GM19239 (cell line): ENCODE measurements at places on chromosomes 2 and 18.

GRCh38 chr2:158677542-158677941, 117.6 kb upstream of the DAPL1 start:
- no peak for DNase-seq

DNA sequence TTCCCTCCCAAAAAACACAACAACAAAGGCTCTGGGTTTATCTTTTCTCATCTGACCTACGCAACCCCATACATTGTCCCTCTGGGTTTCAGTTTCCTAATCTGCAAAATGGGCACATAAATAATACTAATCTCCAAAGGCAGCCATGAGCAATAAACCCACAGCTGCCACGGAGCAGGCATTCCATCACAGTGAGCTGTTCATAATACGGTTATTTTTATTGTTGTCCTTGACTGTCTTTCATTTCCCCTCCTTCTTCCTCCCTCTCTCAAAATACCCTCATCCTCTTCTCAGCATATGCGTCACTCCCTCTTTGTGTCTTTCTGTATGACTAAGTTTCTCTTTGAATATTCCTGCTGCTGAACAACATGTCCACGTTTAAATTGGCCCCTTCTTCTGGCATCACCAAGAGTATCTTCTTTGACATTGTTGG, 129.8 kb upstream of the CAB39 start:
- DNase-seq: no peak

- DNase-seq: no peak
Measured at GRCh38 chr18:51813740-51814139, 526.3 kb upstream of the DCC start.

DNA sequence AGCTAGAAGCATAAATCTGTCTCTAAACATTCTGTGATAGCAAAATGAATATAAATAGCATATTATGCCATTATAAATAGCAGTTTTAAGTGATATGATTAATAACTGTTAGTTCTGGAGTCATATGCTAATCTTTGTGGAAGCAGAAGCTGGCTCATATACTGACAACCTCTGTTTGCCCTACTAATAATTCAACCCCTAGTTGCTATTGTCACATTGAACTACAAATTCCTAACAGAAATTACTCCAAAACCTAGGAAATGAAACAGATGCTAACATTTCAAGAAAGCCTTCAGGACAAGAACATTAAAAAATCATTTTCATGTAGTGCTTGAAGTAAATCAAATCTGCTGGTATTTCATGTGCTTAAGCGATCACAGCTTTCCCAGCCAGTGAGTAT, 28.2 kb downstream of the CALCRL start:
- no peak for DNase-seq

DNA sequence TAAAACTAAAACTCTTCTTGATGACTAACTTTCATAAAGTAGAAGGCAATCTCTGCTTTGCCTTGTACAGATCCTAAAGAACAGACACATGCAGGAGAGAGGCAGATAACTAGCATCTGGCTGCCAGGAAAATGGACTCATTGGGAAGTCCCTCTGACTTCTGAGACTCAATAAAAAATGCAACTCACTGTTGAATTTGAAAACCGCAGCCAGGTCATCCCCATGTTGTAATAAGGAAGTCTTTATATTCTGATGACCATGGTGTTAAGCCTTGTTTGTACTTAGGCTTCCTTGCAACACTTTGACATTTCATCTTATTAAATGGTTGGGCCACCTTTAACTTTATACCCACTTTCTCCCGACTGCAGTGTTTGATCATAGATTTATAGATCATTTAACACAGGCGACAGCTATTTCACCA, 375.1 kb upstream of the KCNH7 start:
- no peak for DNase-seq

GRCh38 chr18:54949588-54949987, 9.7 kb downstream of the CCDC68 start:
- DNase-seq: no peak

DNA sequence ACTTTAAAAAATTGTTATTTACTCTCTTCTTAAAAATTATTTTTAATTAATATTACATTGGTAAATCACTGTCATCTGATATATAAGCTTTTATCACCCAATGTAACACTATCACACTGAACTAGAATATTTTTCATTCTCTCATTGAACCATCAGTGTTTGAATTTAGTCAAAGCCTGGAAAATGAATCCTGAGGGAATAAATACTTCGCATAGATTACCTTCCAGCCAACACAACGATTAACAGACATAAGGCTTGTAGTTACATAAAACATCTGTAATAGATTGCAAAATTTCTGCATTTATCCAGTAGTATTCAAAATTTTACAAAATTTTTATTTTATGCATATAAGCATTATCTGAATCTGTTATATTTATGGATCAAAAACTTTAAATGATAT, 314.9 kb downstream of the ERBB4 start:
- DNase-seq: no peak

GRCh38 chr2:28618221-28619141, 122.6 kb downstream of the PLB1 start:
- DNase-seq: no peak

DNA sequence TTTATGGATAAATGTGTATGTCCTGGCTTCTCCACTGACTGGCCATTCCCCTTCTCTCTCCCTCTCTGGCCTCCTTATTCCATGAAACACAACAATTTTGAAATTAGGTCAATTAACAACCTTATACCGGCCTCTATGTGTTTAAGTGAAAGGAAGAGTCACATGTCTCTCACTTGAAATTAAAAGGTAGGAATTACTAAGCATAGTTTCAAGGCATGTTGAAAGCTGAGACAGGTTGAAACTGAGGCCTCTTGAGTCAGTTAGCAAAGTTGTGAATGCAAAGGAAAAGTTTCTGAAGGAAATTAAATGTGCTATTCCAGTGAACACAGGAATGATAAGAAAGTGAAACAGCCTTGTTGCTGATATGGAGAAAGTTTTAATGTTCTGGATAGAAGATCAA, 69.7 kb downstream of the ADAM23 start:
- DNase-seq: no peak

DNA sequence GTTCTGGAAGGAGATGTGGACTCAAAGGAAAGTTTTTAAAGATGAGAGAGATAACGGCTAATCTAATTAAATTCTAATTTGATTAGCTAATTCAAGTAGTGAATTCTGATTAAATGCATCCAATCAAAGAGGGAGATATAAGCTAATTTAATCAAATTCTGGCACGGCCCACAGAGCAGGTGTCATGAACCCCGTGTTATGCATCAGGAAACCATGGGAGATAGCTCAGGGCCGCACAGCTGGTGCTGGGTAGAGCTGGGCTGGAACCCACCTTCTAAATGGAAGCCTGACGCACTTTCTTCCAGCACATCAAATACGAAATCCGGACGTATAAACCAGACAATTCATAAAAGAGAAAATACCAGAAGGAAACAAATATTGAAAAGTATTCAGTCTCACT, 57.2 kb downstream of the GREB1 start:
- DNase-seq: no peak

- no peak for DNase-seq
Measured at GRCh38 chr18:9817286-9817685, 68.5 kb upstream of the TXNDC2 start.

GRCh38 chr2:222433332-222434173, 9.2 kb downstream of the SGPP2 start:
- no peak for DNase-seq

GRCh38 chr18:56323673-56324072, 314.7 kb downstream of the TXNL1 start:
- no peak for DNase-seq

GRCh38 chr18:10131460-10132395, 217.9 kb downstream of the VAPA start:
- DNase-seq: no peak

GRCh38 chr2:38750011-38750890, 910 bp downstream of the SRSF7 start:
- DNase-seq: no peak

- no peak for DNase-seq
Measured at GRCh38 chr2:237661799-237662328, 34.5 kb downstream of the LRRFIP1 start.

- DNase-seq: no peak
Measured at GRCh38 chr2:211129798-211130197, 573.4 kb downstream of the CPS1 start.

DNA sequence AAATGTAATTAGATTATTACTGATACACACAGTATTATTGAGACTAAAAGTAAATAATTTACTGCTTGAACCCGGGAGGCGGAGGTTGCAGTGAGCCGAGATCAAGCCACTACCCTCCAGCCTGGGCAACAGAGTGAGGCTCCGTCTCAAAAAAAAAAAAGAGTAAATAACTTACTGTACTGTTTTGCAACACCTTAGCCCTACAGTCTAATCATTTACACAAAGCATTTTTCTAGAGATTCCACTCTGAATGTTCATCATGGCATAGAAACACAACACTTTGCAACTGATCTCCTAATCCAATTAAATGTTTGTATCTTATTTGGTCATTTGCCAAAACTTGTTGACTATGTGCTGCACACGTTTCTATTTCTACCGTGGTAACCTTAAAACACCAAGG, 23.4 kb upstream of the RMP24 start:
- no peak for DNase-seq

DNA sequence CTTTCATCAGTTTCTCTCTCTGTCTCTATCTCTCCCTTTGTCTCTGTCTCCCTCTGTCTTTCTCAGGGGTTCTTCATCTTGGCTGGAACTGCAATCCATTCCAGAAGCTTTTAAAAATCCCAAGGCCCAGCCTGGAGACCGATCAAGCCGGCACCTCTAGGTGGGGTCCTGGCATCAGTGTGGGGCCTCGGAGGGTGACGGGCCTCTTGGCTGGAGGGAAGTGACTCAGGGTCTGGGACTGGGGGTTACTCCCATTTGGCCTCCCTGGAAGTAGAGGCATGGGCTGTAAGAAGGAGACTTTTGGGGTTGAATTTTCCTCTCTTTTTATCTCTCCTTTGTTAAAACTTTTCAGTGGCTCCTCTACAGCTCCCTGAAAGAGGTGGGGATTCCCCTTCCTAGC, 52.8 kb upstream of the OTOF start:
- no peak for DNase-seq

GRCh38 chr2:88090446-88091283, 23.0 kb downstream of the SMYD1 start:
- DNase-seq: no peak

DNA sequence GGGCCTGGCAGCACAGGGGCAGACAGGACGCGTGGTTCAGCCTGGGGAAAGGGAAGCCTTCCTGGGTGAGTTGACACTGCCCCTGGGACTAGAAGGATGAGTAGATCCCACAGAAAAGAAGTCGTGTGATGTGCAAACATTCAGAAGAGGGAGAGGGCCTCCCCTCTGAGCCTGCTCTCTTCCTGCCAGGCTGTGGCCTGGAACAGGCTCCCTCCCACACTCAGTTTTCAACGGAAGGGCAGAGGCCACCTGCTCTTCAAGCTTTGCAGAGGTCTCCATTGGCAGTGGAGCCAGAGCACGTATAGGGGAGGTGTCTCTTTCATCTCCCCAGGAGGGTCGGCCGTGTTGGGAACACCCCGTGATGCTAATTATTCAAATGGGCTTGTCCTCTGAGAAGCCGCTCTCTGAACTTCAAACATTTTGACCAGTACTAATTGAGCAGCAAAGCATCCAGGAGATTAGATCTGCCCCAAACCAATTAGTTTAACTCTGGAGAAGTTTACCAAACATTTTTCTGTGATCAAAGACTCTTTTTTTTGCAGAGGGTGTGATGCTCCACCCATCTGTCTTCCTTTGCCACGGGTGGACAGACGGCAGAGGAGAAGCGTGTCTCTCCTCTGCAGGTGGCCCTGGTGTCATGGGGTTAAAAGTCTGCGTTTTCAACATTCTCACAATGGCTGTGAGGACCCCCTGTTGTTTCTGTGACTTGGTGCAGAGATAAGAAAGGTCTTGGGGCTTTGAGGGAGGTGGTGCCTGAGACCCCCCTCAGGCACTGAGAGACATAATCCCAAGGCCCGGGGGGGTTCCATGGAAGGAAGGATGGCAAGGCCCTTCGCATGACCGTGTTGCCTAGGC, 29.5 kb upstream of the ODC1 start:
- DNase-seq: no peak

- DNase-seq: no peak
Measured at GRCh38 chr2:234191819-234192407, 141.4 kb downstream of the SPP2 start.

- DNase-seq: no peak
Measured at GRCh38 chr2:30226144-30227032, 4.9 kb upstream of the LBH start.

- no peak for DNase-seq
Measured at GRCh38 chr18:76497021-76497420, 2.0 kb upstream of the ZNF516 start.

- no peak for DNase-seq
Measured at GRCh38 chr2:1269812-1270211, 143.5 kb upstream of the TPO start.

- DNase-seq: no peak
Measured at GRCh38 chr2:236753606-236754270, 184.1 kb downstream of the ACKR3 start.

DNA sequence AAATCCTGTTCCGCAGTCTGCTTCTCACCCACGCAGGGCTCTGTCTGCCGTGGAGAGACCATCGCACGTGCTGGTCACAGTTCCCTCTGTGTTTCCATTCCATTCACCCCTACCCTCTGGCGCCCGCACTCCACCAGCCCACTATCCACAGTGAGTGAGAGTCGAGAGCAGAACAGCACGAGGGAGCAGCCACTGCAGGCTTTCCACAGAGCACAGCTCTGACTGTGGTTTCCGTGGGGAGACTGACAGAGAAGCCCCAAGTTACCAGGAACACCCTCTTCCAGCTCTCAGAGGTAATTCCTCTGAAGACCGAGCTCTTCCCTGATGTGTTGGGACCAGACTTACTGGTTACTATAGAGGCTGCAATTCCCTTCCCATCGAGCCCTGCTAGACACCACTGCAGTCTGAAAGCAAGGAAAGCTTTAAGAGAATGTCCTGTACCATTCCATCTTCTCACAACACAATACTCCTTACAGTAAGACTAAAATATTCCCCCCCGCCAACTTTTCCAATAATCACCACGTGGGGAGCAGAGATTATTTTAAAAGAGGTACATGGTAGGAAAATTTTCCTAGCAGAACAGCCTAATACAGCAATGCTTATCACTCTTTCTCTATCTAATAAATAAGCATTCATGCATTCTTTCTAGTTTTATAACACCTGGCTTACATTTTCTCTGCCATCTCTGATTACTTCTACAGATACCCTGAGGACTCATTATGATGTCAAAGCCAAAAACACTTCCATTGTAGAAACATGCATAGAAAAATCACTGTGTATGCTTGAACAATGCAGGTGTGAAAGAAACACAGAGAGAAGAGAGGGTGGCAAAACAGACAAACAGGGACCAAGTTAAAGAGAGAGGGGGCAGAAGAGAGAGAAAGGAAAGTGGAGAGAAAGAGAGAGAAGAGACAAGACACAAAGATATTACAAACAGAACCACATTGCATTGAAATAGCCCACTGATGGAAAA, 4.7 kb downstream of the MYT1L start:
- no peak for DNase-seq

- no peak for DNase-seq
Measured at GRCh38 chr2:59180621-59181020, 939.5 kb upstream of the FANCL start.

- DNase-seq: no peak
Measured at GRCh38 chr2:33029926-33030325, 83.2 kb downstream of the LTBP1 start.
